ENCODE measurements at places on chromosomes 12 and 14. TPM values are rescaled to one million over a fixed set of nuclear protein-coding genes. Genes with fewer than 3 reads are reported as not detected.

- no peak for DNase-seq
These were observed 42.9 kb upstream of the STK38L start for GRCh38 chr12:27201169-27201568.

- no peak for DNase-seq
These were observed 262.6 kb downstream of the ADAMTS20 start for GRCh38 chr12:43289426-43289801.

- DNase-seq, result no peak
These were observed 49.3 kb downstream of the EEA1 start for GRCh38 chr12:92879698-92880322.

DNA sequence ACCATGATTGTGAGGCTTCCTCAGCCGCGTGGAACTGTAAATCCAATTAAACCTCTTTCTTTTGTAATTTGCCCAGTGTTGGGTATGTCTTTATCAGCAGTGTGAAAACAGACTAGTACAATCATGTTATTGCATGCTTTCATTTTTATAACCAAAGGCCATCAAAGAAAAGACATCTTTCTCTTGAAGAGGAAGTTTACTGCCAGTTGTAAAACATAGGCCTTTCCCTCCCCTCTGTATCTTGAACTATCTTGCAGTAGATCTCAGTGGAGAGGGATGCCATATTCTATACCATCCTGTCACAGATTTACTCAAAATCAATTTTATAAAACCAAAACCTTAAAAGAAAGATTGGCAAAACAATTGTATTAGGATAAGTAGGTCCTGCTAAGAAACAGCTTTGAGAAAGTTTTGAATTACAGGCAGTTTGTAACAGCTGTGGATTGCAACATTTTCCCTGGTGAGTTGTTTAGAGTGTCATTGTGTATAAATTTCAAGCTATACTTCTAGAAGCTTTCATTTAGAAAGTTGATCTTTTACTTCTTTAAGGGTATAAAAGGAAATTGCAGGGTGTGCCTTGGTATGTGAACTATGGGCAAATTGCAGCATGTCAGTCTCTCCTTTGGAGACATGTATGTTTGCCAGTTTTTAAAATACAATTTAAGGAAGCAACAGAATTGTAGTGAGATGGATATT is 128.0 kb downstream of the ATP23 start:
- DNase-seq, result no peak

DNA sequence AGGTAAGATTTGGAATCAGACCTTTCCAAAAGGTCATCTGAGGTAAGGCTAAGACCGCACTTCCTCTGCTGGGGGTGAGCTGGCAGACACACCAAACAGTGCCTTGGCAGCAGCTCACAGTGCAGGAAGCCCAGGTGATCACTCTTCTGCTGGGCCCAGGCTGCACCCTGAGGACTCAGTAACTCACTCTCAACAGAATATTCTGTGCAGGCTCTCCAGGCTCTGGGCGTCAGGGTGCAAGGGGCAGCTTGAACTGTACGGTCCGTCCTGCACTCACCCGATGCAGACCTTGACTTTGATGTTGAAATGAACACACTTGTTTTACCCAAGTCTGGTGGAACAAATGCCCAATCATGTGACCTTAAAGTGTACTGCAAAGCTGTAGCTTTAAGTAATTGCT is 6.0 kb downstream of the ALKBH2 start:
- peak; percentile 82 for DNase-seq

- DNase-seq, result no peak
These were observed 14.2 kb upstream of the MYO1A start for GRCh38 chr12:57063991-57064685.

DNA sequence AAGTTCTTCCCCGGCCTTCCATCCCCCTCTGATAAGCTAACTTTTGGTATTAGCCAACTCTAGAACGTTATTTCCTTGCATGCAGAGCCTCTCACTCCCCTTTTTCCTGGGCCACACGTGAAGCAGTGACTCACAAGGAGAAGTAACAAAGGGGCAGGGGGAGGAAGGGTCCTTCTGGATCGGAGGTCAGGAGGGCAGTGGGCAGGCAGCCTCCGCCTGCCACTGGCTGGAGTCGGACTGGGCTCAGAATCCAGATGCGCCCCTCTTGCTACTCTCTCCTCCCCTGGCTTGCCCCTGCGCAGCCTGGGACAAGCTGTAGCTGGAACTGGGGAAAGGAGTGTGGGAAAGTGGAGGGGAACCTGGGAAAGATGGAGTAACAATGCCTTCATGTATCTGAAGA is 55.0 kb downstream of the TPCN1 start:
- DNase-seq, result no peak

DNA sequence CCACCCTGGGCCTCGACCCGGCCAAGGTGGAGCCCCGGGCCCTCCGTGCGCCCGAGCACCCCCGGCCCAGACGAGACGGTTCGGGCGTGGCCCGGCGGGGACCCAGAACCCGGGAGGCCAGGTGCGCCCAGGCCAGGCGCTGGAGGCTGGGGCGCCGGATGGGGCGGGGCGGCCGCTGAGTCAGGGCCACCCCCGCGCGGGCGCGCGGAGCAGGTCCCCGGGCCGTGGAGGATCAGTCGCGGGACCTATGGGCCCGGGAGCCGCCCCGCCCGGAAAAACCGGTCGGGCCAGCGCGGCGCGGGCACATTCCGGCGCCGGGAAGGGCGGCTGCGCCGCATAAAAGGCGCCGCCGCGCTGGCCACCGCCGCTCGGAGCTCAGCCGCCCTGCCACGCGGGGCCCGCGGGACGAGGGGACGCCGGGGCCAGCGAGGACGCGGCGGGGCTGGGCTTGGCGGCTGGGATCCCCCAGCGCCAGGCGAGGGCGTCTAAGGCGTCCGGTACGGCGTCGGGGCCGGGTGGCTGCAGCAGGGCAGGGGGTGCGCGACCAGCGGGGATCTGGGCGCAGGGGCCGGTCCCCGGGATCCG is 21.5 kb upstream of the KIF26A start:
- no peak for DNase-seq

The TEAD4 gene
- 69.4 TPM for polyA plus RNA-seq

The LTA4H gene
- 87.5 TPM for polyA plus RNA-seq
